Activated T-cell treated with anti-CD3 and anti-CD28 coated beads for 48 hours (primary cell): ENCODE measurements at places on chromosomes 6 and 20.
A peak's percentile ranks its signal among the peaks of the same experiment; 100 is the strongest.

GRCh38 chr20:15220009-15220656 lies 882.7 kb upstream of the FLRT3 start:
- no peak for DNase-seq

- DNase-seq: no peak
Measured at GRCh38 chr6:47646689-47647088, 51.7 kb upstream of the ADGRF4 start.

- no peak for DNase-seq
Measured at GRCh38 chr6:145968051-145968450, 3.9 kb upstream of the SHPRH start.

- DNase-seq: no peak
Measured at GRCh38 chr20:45209924-45210323, 3.1 kb downstream of the SEMG1 start.

- no peak for DNase-seq
Measured at GRCh38 chr6:44667668-44668390, 280.3 kb downstream of the CDC5L start.

DNA sequence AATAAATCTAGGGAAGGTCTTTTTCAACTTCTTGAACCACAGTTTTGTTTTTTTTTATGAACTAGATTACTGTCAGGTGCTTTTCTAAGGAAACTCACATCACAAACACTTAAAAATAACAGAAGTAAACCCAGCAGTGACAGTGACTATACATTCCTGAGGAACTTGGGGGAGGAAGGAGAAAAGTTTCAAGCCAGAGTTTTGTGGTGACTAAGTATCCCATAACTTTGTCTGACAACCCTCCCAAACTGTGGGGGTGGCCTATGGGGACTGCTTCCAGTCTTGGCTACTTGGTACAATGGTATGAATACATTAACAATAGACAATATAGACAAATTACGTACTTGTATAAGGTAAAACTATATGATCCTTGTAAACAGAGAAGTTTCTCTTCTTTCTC lies 202.5 kb upstream of the MAN1A1 start:
- no peak for DNase-seq

DNA sequence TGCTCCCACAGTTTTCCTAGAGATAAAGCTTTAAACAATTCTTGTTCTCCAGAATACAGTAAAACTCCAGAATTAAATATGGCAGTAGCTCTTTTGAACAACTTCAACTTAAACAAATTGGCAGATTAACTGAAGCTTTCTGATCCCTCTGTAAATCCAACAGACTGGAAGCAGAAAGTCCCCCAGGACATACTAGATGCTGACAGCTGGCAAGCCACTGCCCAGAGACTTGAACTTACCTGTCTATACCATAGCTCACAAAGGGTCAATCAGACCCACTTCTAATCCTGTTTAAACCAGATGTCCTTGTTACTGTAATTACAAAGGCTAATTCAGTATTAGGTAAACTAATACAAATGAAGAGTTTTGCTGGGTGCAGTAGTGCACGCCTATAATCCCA lies 12.3 kb downstream of the GPLD1 start:
- no peak for DNase-seq

- no peak for DNase-seq
Measured at GRCh38 chr6:42103216-42103615, 39.2 kb downstream of the C6orf132 start.

GRCh38 chr6:68094070-68094469 lies 541.0 kb upstream of the ADGRB3 start:
- no peak for DNase-seq

DNA sequence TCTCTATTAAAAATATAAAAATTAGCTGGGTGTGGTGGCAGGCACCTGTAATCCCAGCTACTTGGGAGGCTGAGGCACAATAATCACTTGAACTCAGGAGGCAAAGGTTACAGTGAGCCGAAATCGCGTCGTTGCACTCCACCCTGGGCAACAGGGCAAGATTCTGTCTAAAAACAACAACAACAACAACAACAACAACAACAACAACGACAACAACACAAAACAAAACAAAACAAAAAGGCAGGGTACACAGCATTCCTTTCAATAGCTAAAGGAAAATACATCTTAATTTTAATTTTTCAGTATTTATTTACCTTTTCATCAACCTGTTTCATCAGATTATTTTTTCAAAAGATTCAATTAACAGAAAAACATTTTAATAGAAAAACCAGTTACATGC lies 28.4 kb downstream of the SRPK1 start:
- no peak for DNase-seq

- DNase-seq: peak; percentile 47
Measured at GRCh38 chr20:56628873-56629463, at the start of gene TFAP2C. TSS of gene TFAP2C (plus strand) at chr20:56629306. CDS start at chr20:56629545, 239 bp downstream.
